ENCODE measurements at places on chromosomes 16 and 17. TPM values are rescaled to one million over a fixed set of nuclear protein-coding genes. Genes with fewer than 3 reads are reported as not detected.

GAS2L2 gene
- not detected for total RNA-seq

AARS1 gene
- total RNA-seq: 115 TPM

ZFHX3 gene
- 7.1 TPM for total RNA-seq

ALDH3A1 gene
- 0.21 TPM for total RNA-seq

DNAAF8 gene
- total RNA-seq: 2.3 TPM

CDIPT gene
- total RNA-seq: 71.6 TPM

PYY gene
- not detected for total RNA-seq

NDRG4 gene
- total RNA-seq: 5.1 TPM

CHST5 gene
- 0.15 TPM for total RNA-seq

IFT20 gene
- total RNA-seq: 25.4 TPM

DHX58 gene
- 9.7 TPM for total RNA-seq

UBN1 gene
- total RNA-seq: 63.1 TPM

TBC1D3I gene
- total RNA-seq: 0.54 TPM

SEZ6L2 gene
- 70.7 TPM for total RNA-seq

TK1 gene
- total RNA-seq: 153 TPM

NAGS gene
- 2.7 TPM for total RNA-seq

RHBDL3 gene
- 3.2 TPM for total RNA-seq

EVPL gene
- 36.4 TPM for total RNA-seq

PRAC2 gene
- not detected for total RNA-seq

AMFR gene
- total RNA-seq: 89.6 TPM

PHOSPHO1 gene
- 0.54 TPM for total RNA-seq

SPATA22 gene
- not detected for total RNA-seq

SPPL2C gene
- not detected for total RNA-seq

HBA1 gene
- total RNA-seq: 4.4 TPM

Measured in Panc1 (cell line).